Epithelial cell of alveolus of lung (primary cell): ENCODE measurements at places on chromosomes 13 and 19. TPM values are rescaled to one million over a fixed set of nuclear protein-coding genes. Genes with fewer than 3 reads are reported as not detected.

The PDCD5 gene
- total RNA-seq = 84.2 and 219 TPM in 2 replicates

The ZNF155 gene
- 2.6 and 10.3 TPM in 2 replicates for total RNA-seq

The ZNF419 gene
- total RNA-seq = 14.4 and 14.5 TPM in 2 replicates

The C19orf85 gene
- not detected in 2 replicates for total RNA-seq

The ZNF793 gene
- total RNA-seq = 0.65 and 0.96 TPM in 2 replicates

The ZNF628 gene
- 3.2 and 10.4 TPM in 2 replicates for total RNA-seq

The FAM32A gene
- 106 and 134 TPM in 2 replicates for total RNA-seq

The SPACA4 gene
- total RNA-seq = not detected in 2 replicates

The STARD13 gene
- total RNA-seq = 20.3 and 32.9 TPM in 2 replicates

The SPART gene
- 39.4 and 51.7 TPM in 2 replicates for total RNA-seq

The EDNRB gene
- 10.2 and 29.1 TPM in 2 replicates for total RNA-seq

The ERCC2 gene
- total RNA-seq = 14.2 and 39.7 TPM in 2 replicates

The SULT2A1 gene
- total RNA-seq = not detected in 2 replicates

The CYP4F22 gene
- not detected in 2 replicates for total RNA-seq

The SYNGR4 gene
- total RNA-seq = not detected in 2 replicates

The COX6B2 gene
- 0.56 TPM in 1 of 2 replicates, not detected in the other for total RNA-seq

The C19orf81 gene
- not detected in 2 replicates for total RNA-seq

The OR7C1 gene
- not detected in 2 replicates for total RNA-seq

The FUT2 gene
- 0.13 TPM in 1 of 2 replicates, not detected in the other for total RNA-seq

The SYCN gene
- not detected in 2 replicates for total RNA-seq

The SIGLEC8 gene
- not detected in 2 replicates for total RNA-seq

The SIAH3 gene
- total RNA-seq = 0.08 and 0.13 TPM in 2 replicates

The TMEM221 gene
- 0.13 and 0.64 TPM in 2 replicates for total RNA-seq

The NR2C2AP gene
- 4.2 and 12.0 TPM in 2 replicates for total RNA-seq

The KASH5 gene
- total RNA-seq = not detected in 2 replicates

The PRR36 gene
- not detected in 2 replicates for total RNA-seq

The COG6 gene
- total RNA-seq = 15.2 and 23.9 TPM in 2 replicates

The POU4F1 gene
- 0.08 TPM in 1 of 2 replicates, not detected in the other for total RNA-seq

The SELENOW gene
- 404 and 583 TPM in 2 replicates for total RNA-seq

The ZNF296 gene
- total RNA-seq = 0.26 and 1.5 TPM in 2 replicates

The CDKN2D gene
- total RNA-seq = 6.1 and 6.7 TPM in 2 replicates

The PSG6 gene
- total RNA-seq = not detected in 2 replicates

The TMEM255B gene
- total RNA-seq = 1.0 TPM in 1 of 2 replicates, not detected in the other

The RASIP1 gene
- total RNA-seq = 3.4 and 8.3 TPM in 2 replicates

The SELENOV gene
- total RNA-seq = not detected in 2 replicates

The RASGRP4 gene
- total RNA-seq = not detected in 2 replicates

The DCT gene
- 0.32 TPM in 1 of 2 replicates, not detected in the other for total RNA-seq

The NLRP5 gene
- not detected in 2 replicates for total RNA-seq

The CEACAM7 gene
- total RNA-seq = not detected in 2 replicates
